ENCODE measurements at places on chromosomes 7 and 10. TPM values are rescaled to one million over a fixed set of nuclear protein-coding genes. Genes with fewer than 3 reads are reported as not detected.

The STAMBPL1 gene
- 29.2 TPM for total RNA-seq

The WEE2 gene
- not detected for total RNA-seq

DNA sequence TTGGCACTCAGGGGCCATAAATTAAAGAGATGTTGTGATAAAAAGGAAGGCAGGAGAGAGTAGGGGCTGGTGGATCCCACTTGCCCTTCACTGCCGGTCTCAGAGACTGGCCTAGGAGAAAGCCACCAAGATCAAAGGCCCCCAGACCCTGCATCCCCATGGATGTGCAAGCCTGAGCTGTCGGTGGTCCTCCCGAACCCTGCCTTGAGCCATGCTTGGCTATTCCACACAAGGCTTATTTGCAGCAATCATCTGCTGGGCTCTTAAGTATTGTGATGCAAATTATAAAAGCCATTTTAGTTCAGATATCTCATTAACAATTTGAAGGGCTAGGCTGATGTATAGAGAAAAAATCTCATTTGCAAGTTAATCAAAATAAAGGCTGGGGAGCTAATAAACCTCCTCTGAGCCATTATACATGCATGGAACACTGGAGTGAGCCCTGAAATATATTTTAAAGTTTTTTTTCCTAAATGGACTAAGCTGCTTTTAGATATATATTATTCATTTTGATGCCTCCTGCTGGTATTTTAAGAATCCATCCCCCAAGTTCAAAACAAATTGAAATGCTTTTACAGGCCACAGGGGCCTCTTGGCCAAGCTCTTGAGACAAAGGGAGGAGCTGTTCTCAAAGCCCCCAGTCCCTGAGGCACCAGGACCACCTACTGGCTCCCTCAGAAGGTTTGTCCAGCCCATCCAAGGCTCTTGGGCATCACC is 28.1 kb downstream of the OAT start:
- no peak for DNase-seq

- DNase-seq = no peak
Measured at GRCh38 chr10:7255517-7255916, 155.3 kb downstream of the SFMBT2 start.

DNA sequence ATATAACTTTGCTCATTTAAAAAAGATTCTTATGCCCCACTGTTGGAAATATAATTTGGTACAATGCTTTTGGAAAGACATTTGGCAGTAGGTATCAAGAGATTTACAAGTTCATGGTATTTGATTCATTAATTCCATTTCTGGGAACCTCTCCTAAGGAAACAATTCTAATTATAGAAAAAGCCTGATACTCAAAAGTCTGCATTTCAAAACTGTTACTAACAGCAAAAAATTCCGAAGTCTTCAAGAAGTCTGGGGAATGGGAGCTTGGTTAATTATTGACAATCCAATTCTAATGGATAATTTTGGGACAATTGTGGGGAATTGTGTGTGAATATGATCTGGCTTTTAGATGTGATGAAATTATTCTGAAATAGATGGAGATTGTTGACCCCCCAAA is 59.6 kb downstream of the HDAC9 start:
- DNase-seq = no peak
